ENCODE measurements at places on chromosomes 3 and 15. TPM values are rescaled to one million over a fixed set of nuclear protein-coding genes. Genes with fewer than 3 reads are reported as not detected.

Gene ZNF148
- 5.1 TPM for polyA plus RNA-seq

Gene FSIP1
- 0.43 TPM for polyA plus RNA-seq

DNA sequence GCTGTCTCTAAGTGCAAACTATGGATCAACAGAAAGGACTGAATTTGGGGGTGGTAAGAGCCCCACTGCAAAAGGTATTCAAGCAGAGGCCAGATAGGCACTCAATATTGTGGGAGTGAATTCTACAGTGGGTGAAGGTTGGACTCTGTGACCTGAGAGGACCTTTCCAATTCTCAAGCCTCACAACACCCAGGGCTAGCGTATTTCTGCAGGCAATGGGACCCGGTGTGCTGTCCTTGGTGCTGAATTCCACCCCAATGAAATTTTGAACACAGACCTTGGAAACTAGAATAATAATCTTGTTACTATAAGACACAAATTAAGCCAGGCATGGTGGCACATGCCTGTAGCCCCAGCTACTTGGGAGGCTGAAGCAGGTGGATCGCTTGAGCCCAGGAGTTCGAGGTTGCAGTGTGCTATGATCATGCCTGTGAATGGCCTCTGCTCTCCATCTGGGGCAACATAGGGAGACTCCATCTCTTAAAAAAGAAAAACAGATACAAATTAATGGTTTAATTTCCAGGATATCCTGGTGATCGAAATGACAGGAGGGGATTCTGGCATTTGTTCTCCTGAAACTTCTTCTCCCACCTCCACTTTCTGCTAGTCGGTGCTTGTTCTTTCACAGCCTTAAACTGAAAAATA lies 135.4 kb downstream of the RAB11A start:
- no peak for DNase-seq

DNA sequence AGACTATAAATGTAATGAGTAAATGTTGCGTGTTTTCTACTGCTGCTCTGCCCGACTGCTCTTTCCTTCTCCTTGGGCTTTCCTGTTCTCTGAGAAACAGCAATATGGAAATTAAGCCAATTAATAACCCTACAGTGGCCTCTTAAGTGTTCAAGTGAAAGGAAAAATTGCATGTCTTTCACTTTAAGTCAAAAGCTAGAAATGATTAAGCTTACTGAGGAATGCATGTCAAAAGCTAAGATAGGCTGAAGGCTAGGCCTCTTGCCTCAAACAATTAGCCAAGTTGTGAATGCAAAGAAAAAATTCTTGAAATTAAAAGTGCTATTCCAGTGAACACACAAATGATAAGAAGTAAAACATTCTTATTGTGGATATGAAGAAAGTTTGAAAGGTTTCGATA lies 55.0 kb downstream of the ATP2C1 start:
- DNase-seq: no peak

- peak; percentile 22 for DNase-seq
These were observed 25.0 kb downstream of the MYLK start for GRCh38 chr3:123859177-123859576.

DNA sequence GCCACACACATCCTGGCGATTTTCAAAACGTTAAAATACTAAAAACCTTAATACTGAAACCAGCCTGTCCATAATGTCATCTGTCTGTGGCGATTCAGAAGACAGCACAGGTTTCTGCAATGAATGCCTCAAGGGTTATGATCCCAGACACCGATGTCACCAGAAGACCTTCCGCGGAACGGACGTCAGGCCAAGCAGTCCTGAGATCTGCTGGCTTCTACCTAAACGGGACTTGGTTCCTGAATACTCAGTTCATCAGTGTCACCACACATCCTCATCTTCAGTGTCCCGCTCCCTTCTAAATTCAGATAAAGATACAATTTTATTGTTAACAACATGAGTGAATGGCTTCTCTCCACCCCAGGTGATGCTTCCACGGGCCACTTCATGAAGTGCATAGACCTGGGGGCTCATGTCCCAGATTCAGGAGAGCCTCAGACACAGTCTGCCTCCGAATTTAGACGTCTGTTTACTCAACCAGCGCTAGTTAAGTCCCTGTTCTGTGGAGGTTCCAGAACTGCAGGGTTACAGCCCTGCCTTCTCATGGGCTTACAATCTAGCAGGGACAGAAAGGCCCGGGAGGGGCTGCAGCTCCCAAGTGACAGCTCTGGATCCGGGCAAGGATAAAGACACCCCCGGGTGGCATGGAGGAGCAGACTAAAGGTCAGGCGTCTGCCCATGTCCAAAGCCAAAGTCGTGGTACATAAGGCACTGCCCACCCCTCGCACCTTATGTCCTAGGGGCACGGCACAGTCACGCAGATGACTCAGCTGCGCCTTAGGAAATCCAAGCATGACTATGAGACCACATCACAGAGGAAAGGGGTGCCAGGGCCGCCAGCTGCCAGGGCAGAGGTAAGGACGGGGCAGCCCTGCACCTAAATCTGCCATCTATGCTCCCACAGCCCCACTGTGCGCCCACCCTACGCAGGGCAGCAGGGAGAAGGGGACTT lies 75.9 kb downstream of the VGLL4 start:
- DNase-seq: no peak

All from SK-N-SH (cell line).